H1 (cell line): ENCODE measurements at places on chromosomes 3 and 15. TPM values are rescaled to one million over a fixed set of nuclear protein-coding genes. Genes with fewer than 3 reads are reported as not detected.

Gene GPR160
- 16.6 and 16.7 TPM in 2 replicates for total RNA-seq

Gene COL6A5
- total RNA-seq, result 0.06 TPM in 1 of 2 replicates, not detected in the other

DNA sequence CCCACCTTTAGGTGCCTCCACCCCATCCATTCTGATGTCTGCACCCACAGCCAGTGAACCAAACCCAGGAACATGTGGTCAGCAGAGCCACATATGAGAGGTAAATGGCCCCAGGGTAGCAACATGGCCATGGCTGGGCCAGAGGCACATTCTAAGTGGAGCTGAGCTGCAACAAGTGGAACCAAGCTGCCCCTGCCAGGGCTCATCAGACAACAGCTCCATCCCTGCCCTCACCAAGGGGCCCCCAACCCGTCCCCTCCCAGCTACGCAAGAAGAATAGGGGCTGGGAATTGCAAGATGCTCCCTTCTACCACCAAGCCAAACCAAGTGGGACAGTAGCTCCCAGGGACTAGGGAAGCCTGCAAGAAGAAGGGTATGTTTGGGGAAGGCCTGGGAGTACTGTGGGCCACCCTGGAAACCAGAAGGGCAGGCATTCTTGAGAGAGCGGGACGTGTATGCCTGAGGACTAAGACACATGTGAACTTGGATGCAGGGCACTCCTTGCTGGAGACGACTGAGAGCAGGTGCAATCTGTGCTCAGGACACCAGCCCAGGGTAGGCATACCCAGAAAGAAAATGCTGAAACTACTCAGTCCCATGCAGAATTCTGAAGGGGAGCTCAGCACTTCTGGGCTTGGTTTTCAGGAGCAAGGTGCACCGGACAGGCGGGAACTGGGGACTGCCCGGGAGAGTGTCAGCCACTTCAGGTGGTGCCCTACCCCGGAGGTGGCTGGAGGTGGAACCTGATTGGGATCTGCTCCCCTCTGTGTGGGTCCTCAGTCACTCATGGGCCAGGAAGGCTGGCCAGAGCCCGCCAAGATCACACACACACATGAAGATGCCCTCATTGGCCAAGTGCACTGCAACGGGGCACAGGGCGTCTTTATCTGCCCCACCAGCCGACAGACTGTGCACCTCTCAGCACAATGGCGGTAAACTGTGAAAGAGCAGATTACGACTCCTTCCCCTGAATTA lies 9.5 kb downstream of the MYL3 start:
- no peaks in the 10 kb centered on the region for H3K36me3 ChIP-seq
- DNase-seq, result no peak
- no peak overlapping the region for H3K27ac ChIP-seq

GRCh38 chr15:98874773-98875172 lies 132.8 kb downstream of the PGPEP1L start:
- no peak for DNase-seq
- no peak overlapping the region for H3K4me3 ChIP-seq
- H3K27ac ChIP-seq, result no peak overlapping the region

DNA sequence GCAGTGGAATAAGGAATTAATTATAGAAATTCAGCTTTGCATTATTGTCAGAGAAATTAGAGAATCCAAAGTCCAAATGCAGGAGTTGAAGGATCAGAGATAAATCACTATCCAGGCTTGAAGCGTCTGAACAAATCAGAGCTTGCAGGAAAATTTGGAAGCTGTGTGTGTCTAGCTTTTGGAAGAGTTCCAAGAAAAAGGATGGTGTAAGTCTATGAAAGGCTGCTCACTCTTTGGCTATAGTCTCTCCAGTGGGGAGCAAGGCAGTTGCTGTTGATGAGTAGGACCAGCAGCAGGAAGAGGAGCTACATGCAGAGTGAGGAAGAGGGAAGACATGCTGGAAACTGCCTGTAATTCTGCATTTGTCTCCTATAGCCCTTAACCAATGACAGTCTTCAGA lies 464.3 kb upstream of the GRM7 start:
- H3K27ac ChIP-seq, result no peak overlapping the region
- no peak overlapping the region for H3K4me3 ChIP-seq
- H3K27me3 ChIP-seq, result no peaks in the 10 kb centered on the region
- no peak for DNase-seq
- no peaks in the 10 kb centered on the region for H3K36me3 ChIP-seq
- H3K4me1 ChIP-seq, result no peaks in the 10 kb centered on the region
